Right renal cortex interstitium (tissue), 3 donors: ENCODE measurements at places on chromosomes 1 and 21.

- no peak for DNase-seq
Measured at GRCh38 chr1:28159680-28160079, 16.8 kb downstream of the PTAFR start.

DNA sequence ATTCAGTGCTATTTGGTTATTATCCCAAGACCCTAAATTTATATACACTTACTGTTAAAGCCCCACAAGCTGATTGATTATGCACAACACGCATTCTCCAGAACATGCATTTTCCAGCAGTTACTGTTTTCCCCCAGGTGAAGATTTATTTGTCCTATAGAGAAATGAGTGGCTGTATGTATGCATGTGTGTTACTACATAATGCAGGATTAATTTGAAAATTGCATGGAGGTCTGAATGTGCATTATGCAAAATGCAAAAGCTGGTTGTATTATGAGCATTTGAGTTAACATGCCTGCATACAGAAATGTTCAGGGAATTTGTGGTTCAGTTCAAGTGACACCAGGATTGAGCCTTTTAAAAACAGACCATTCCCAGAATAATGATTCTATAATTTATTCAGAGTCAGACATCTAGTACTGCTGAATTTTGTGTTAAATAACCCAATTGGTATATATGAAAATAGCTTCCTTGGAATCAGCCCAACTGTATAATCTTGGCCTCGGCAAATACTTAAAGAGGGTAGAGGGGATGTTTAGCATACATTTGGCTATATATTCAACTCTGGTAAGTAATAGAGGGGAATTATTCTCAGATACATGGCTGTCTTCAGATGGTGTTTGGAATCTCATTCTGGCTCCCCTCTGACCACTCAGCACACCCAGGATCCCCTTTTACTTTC, 320.0 kb downstream of the HHAT start:
- DNase-seq: no peak

DNA sequence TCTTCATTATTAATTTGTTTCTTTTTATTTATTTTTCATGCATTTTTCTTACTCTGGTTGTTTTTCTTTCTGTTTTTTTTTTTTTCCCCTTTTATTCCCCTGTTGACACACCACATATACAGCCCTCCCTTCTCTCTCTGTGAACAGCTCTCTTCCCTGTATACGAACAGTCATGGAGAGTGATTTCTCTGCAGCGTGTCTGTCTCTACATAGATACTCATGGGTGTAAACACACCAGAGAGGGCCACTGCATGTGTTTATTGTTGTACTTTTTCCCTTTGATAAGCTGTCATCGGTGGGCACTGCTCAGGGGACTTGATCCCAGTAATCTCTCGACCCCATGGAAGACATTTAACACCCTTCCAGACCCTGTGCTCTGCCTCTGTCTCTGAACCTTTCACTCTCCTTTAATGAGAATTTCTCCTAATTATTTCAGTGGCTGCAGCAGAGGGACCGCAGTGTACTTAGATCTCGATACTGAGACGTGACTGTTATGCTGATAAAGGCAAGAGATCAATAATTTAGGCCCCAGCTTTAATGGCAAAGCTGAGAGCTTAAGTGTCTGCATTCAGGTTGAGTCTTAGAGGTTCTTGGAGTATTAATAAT, 113.1 kb downstream of the PBX1 start:
- DNase-seq: no peak

DNA sequence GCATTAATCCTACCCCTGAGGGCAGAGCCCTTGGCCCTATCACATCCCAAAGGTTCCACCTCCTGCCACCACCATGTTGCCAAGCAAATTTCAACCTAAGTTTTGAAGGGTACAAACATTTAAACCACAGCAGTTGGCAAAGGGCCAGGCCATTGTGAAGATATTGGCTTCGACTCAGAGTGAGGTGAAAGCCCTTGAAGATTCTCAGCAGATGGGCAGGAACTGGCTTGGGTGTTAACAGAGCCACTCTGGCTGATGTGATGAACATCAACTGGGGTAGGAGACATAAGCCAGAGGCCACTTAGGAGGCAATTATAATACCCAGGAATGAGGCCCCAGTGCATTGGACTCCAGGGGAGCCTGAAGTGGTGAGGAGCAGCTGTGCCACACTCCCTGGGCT, 207.7 kb upstream of the KAZN start:
- DNase-seq: no peak

DNA sequence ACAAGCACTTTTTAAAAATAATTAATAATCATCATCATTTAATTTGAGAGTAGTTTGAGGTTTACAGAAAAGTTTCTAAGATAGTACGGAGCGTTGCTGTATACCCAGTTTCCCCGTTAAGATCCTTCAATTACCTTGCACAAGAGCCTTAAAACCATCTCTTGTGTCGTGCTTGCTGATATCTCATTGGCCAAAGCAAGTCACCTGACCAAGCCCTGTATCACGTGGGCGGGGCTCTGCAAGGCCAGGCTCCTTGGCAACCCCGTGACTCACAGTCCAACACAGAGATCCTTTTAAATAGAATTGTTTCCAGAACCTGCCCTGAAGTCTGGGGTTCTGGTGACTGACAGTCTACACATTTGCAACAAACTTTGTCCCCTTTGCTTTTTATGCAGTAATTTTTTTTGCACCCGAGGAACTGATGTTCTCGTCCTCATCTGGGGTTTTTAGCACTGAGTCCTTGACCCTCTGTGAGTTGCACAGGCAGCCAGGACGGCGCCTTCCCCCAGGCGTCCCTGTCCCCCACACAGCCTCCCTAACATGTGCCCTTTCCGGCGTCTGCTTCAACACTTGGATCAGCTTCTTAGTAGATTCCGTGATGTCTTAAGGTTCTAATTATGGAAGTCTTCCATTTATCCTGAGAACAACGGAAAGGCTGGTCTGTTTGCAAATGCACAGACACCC, 183.3 kb upstream of the TMEM51 start:
- no peak for DNase-seq

DNA sequence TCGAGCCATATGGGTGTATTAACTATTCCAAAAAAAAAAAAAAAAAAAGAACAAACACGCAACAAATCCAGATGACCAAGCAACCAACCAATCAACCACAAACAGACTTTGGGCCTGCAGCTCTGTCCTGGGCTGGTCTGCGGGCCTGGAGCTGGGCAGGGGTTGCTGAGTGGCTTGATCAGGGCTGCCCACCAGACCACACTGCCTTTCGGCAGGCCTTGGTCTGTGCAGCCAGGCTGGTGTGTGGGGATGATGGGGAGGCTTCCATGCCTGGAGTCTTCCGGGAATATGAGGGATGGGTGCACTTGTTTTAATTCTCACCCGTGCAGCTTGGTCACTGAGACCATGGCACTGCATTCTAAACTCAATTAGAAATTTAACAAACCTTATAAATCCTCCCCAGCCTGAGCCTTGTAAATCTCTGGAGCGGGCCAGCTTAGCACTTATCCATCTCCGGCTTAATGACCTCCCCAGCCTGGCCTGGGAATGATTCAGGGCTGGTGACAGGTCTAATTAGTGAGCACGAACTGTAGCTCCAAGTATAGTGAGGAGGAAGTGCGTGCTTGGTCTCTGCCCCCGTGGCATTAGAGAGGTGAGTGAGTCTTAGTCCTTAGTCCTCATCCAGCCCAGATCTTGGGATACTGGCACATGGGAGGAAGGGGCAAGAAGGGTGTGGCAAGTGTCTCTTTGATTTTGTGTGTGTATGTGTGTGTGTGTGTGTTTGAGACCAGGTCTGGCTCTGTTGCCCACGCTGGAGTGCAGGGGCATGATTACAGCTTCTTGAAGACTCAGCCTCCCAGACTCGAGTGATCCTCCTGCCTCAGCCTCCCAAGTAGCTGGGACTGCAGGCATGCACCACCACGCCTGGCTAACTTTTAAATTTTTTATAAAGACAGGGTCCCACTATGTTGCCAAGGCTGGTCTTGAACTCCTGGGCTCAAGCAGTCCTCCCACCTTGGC, 74.6 kb upstream of the CSF3R start:
- peak; percentile 17 for DNase-seq
